ENCODE measurements at places on chromosomes 1 and 21. TPM values are rescaled to one million over a fixed set of nuclear protein-coding genes. Genes with fewer than 3 reads are reported as not detected.

The ZZZ3 gene
- 31.7 TPM for polyA plus RNA-seq

The DMRTA2 gene
- 0.05 TPM for polyA plus RNA-seq

The MANEAL gene
- polyA plus RNA-seq, result 2.9 TPM

GRCh38 chr1:151267760-151268159, 13.2 kb downstream of the PSMD4 start:
- no peak for DNase-seq

- no peak for DNase-seq
Measured at GRCh38 chr21:45552696-45553391, 10.6 kb upstream of the SLC19A1 start.

The RRAGC gene
- 18.8 TPM for polyA plus RNA-seq

All from forelimb muscle (tissue), 1 donor.